Thyroid gland (tissue), 4 donors: ENCODE measurements at places on chromosomes 4 and X. TPM values are rescaled to one million over a fixed set of nuclear protein-coding genes. Genes with fewer than 3 reads are reported as not detected.

DNA sequence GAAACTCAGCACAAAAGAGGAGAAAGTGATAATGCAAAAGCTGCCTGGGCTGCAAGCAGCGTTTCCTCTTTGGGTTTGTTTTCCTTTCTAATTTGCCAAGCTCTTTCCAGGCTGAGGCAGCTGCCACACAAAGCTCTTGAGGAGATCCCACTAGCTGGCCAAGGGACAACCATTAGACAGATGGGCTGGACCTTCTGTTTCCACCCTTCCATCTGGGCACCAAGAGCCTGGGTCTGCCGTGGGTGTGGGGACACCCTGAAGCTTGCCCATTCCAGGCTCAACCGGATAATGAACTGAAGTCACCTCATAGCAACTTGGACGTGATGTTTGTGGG, 194.6 kb upstream of the C1QTNF7 start:
- DNase-seq, result no peak

DNA sequence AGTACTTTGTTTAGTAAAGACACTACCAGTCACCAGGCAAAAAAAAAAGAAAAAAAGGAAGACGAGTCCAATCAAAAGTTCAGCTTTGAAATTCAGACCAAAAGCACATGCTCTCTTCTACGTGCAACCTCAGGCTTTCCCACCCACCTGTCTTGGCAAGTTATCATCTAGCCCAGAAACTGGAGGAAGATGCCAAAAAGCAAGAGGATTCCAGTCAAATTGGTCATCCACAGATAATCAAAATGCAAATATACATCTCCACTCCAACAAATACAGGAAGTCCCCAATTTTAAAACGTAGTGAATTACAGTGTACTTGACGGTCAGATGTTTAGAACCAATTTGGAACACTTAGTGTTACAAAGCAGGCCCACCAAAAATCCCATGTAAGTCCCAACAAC, 96.5 kb downstream of the PALLD start:
- no peak for DNase-seq

GRCh38 chr4:25180524-25181131, 20.4 kb upstream of the SEPSECS start:
- DNase-seq, result peak; percentile 42

GRCh38 chr4:91434631-91435030, 869.1 kb upstream of the GRID2 start:
- DNase-seq, result no peak

DNA sequence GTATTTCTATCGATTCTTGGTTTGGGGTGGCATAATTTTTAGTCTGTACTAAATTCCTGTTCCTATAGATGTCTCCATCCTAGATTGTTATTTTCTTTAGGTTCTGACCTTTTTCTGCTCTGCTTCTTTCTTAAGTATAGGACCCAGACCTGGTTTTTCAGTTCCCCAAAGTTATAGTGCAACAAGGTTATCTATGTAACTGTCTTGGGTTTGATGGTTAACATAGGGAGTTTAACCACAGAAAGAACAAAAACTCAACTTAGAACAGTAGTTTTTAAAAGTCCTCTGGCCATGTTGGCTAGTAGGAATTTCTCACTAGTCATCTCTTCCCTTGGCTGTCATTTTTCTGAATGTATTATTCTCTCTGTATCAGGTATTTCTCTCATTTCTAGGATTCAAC, 38.8 kb upstream of the MAD2L1 start:
- no peak for DNase-seq

- DNase-seq, result no peak
Observed at GRCh38 chrX:130413415-130413814, 11.6 kb downstream of the RBMX2 start.

DNA sequence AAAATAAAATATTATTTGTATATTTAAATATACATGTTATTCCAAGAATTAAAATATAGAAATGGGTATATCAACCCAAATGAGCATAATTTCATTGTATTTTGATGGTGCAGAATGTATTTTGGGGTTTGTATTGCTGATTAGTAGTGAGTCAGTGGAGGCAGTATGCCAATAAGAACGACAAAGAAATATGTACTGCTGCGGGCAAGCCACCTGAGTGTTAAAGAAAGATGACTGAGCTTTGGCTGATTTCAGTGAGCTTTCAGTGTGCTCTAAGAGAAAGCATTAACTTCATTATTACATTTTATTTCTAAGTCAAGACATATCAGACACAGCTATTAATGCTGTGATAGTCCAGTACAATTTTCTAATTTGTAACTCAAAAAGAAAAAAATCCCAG, 297.8 kb downstream of the ANK2 start:
- no peak for DNase-seq

DNA sequence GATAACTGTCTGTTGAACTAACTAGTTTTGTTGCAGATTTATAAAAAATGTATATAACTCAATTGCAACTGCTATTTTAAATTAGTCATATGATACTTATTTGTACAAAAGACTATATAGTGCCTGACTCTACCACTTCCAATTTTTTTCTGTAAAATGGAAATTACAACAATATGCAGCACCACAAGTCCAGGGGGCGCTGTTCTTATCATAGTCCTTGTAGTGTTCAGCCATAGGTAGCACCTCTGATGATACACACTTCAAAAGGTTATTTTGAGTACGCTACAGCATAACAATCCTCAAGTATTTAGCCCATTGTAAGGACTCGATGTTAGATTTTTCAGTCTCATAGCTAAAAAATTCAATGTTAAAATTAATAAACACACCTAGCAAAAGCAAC, 174.9 kb downstream of the CORIN start:
- no peak for DNase-seq

GRCh38 chr4:874971-875817, 49.3 kb upstream of the CPLX1 start:
- DNase-seq, result peak; percentile 34

IDUA gene
- 30.4 TPM for total RNA-seq

- DNase-seq, result no peak
Observed at GRCh38 chr4:140738139-140738538, 18.0 kb downstream of the TBC1D9 start.

DNA sequence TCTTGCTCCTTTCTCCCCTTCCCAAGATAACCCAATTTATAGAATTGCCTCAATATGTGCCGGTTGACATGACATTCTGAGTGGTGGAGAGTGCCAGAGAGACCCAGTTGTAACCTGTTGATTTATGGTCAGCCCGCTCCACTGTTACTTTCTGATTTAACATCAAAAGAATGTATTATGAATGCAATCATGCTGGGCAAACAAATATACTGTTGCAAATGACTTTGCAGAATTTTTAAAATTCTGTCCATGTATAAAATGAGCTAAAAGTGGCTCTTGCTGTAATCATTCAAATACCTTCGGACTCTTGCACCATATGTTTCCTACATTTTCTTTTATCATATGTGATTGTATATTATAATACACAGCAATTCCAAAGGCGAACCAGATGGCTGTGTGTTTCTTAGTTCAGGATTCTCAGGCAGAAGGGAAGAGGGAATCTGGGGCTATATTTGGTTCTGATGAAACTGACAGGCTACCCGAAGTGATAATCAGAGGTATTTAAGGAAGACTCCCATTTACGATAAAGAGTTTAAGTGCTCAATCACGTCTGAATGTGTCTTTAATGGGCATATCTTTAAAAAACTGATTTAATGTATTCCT, 131.7 kb downstream of the CLCN4 start:
- no peak for DNase-seq

DNA sequence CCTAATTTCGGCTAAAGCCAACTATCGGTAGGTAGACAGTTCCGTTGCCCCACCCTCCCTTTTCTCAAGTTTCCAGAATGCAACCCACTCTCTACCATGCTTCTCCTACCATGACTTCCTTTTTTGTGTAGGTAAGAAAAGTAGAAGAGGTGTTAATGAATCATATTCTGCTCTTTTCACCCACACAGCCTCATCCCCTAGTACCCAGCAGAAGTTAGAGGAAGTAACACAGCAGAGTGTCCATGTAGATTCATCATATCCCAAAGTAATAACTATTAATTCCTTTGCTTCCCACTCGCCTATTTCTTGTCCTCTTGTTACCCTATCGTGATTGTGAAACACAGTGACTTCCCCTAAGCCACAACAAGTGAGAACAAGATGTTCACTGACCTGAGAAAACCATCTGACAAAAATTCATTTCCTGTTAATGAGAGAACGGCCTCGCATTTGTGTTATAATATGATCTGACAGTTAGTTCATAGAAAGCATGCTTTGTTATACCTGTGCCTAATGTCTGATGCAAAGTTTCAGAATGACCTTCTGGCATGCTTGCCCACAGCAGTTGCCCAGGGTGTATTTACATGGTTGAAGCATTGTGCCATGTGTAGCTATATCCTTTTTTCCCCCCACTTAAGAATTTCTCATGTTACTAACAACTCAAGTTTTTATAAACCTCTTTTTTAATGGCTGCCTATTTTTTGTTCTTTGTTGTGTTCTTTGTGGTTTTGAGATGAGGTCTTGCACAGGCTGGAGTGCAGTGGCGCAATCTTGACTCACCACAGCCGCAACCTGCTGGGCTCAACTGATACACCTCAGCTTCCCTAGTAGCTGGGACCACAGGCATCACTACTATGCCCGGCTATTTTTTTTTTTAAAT, 185.6 kb downstream of the RAP1GDS1 start:
- DNase-seq, result no peak

GRCh38 chr4:83178029-83178428, 63.5 kb upstream of the PLAC8 start:
- DNase-seq, result no peak

- DNase-seq, result no peak
Observed at GRCh38 chr4:12286351-12286750, 857.7 kb upstream of the HS3ST1 start.

DNA sequence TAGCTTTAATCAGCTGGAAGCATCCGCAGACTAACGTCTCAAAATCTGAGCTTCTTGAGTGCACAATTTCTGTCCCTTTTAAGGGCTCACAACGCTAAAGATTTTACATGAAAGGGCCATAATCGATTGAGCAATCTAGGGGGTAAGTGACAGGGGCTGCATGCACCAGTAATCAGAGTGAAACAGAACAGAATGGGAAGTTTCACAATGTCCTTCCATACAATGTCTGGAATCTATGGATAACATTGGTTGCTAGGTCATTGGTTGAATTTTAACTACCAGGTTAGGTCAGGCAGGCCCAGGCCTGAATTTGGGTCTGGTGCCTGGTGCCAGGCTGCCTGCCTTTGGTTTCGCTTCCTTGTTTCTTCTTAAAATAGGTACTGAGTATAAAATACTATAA, 42.0 kb upstream of the MTMR8 start:
- no peak for DNase-seq

GRCh38 chrX:107686026-107686425, 57.7 kb downstream of the PRPS1 start:
- no peak for DNase-seq

- DNase-seq, result no peak
Observed at GRCh38 chr4:184951668-184952160, 66.6 kb upstream of the HELT start.

GRCh38 chrX:156002507-156002906, 5.0 kb downstream of the IL9R start:
- no peak for DNase-seq

DNA sequence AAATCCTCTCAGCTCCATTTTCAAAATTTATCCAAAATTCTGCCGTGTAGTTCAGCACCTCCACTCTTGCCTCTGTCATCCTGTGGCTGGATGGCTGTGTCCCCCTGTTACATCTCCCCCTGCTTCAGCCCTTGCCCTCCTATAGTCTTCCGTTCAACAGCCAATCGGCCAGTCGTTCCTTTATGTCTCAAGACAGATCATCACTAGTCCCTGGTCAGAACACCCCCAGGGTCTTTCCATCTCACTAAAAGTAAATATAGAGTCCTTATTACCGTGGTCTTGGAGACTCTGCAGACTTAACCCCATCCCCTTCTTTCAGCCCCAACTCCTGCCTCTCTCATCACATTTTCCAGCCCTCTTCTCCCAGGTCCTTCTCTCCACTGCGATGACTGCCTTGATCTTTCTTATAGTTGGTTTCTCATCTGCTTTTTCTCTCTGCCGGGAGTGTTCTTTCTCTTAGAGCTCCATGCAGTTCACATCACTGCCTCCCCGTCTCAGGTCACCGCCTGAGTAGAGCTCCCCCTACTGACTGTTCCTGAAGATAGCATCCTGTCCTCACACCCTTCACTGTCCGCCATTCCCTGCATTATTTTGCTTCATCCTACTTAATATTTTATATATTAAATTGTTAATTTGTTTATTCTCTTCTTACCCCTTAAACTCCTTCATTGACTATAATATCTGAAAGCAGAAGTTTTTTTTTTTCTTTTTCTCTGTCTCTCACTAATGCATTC, 736.9 kb upstream of the MAGEB2 start:
- no peak for DNase-seq

SERPINA7 gene
- not detected for total RNA-seq

- no peak for DNase-seq
Observed at GRCh38 chr4:101944649-101945048, 154.1 kb downstream of the BANK1 start.

PLXNA3 gene
- 18.2 TPM for total RNA-seq

GRCh38 chrX:108271397-108271787, 166.8 kb downstream of the COL4A6 start:
- DNase-seq, result no peak

- no peak for DNase-seq
Observed at GRCh38 chr4:111963158-111963700, 182.0 kb upstream of the FAM241A start.
